ENCODE measurements at places on chromosomes 5 and 9. TPM values are rescaled to one million over a fixed set of nuclear protein-coding genes. Genes with fewer than 3 reads are reported as not detected.

DNA sequence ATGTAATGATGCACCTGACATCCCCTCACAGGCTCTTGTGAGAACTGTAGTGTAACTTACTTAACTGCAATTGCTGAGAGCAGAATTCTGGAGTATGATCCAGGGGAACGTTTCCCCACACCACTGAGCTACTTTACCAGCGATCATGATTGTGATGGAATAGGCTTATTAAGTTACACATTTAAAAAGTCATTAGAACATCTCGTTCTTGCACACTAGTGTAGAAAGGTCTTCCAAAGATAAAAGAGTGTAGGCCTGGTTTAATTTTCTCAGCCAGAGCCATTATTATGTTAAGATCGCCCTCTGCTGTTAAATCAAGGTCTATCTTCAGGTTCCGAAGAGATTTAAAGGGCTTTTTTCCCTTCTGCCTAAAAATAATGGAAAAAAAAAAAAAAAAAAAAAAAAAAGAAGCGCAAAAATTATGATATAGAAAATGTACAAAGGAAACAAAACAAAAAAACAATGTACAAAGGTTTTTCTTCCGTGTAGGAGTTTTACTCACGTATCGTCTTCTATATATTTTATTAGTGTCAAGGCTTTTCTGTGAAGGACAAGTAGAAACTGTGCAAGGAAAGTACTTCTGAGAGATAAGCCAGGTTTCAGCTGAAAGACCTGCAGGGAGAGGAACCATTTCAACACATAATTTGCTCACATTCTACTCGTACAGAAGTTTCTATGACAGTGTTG lies 18.6 kb upstream of the MOB3B start:
- no peak for DNase-seq

GRCh38 chr5:57478826-57479225 lies 3.8 kb downstream of the ACTBL2 start:
- DNase-seq = no peak

ZBTB5 gene
- total RNA-seq = 6.4 TPM

GRCh38 chr9:69818750-69819345 lies 1.8 kb upstream of the CFAP95 start:
- no peak for DNase-seq

DNA sequence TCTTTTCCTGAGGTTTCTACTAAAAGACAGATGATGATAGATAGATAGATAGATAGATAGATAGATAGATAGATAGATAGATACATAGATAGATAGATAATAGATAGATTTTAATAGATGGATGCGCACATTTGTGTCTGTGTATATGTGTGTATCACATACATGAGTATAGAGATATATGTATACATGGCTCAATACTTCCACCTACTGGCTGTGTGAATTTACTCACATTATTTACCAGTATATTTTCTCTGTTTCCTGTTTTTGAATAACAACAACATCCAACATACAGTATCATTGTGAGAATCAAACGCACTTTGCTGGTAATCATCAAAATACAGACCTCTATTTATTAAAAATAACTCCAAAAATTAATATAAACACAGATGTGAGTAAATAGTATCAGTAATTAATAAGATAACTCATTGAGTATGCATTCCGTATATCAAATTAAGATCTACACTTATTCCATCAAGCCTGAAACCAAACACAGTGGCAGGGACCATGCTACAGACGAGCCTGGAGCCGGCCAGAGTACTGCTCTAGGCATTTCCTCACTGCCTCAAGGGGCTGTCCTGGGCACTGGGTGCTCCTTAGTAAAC lies 338.0 kb downstream of the SEMA5A start:
- no peak for DNase-seq

CDX1 gene
- total RNA-seq = not detected

SPEF2 gene
- total RNA-seq = 1.1 TPM

DNA sequence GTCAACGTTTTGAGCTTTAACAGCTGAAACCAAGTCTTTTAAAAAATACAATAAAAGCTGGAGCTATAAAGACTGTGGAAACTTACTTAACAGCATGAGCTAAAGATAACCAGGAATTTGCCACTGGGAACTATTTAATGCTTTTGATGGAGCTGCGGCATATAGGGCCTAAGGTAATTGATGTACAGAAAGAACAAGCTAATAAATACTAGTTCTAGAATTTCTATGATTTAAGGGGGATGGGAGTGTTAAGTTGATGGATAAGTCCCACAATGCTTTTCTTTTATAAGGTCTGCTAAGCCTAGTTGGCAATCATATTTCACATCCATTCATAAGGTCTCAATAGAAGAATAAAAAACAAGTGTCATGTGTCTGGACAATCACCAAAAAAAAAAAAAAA lies 334.0 kb upstream of the DMAC1 start:
- DNase-seq = no peak

GRCh38 chr9:129068990-129069861 lies 11.7 kb upstream of the DOLPP1 start:
- peak; percentile 83 for DNase-seq
